ENCODE measurements at places on chromosomes 1 and 21. TPM values are rescaled to one million over a fixed set of nuclear protein-coding genes. Genes with fewer than 3 reads are reported as not detected.

The KRTAP6-3 gene
- not detected for total RNA-seq

GRCh38 chr1:28115267-28115666 is 26.9 kb upstream of the EYA3 start:
- no peak for DNase-seq
- no peak overlapping the region for H3K27ac ChIP-seq
- no peak overlapping the region for H3K4me3 ChIP-seq
- H3K27me3 ChIP-seq: no peaks in the 10 kb centered on the region
- no peaks in the 10 kb centered on the region for H3K36me3 ChIP-seq

The EFCAB7 gene
- 8.9 TPM for total RNA-seq

- H3K4me3 ChIP-seq: no peak overlapping the region
- peak overlapping the region; percentile 71 for H3K27ac ChIP-seq
- H3K4me1 ChIP-seq: peaks cover 38% of the 10 kb centered on the region
- no peak for DNase-seq
These were observed 27.3 kb upstream of the BCAR3 start for GRCh38 chr1:93708734-93709481.

DNA sequence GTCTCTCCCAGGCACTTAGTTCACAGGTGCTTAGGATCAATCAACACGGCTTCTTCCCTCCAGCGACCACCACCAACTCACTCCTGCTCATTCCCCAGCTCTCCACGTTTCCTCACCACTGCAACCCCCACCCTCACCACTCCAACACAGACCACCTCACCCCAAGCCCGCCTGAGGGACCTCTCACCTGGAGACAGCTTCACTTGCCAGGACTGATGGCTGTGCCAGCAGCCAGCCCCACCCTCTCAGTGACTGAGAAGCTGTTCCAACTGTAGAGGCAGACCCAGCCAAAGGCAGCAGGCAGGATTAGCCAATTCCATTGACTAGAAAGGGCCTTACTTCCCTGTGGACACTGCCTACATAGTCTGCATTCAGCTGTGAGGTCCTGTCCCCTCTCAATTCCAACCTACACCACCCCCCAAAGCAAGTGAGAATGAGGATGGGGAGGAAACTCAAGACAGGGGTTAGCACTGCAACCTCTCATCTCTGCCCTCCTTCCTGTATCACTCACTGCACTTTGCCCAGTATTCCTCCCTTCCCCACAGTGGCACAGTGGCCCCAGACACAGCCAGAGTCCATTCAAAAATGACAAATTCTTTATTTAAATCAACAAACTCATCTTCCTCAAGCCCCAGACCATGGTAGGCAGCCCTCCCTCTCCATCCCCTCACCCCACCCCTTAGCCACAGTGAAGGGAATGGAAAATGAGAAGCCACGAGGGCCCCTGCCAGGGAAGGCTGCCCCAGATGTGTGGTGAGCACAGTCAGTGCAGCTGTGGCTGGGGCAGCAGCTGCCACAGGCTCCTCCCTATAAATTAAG is 7.6 kb downstream of the TAGLN2 start:
- H3K36me3 ChIP-seq: peaks cover 47% of the 10 kb centered on the region
- H3K4me3 ChIP-seq: no peak overlapping the region
- H3K4me1 ChIP-seq: peaks cover 78% of the 10 kb centered on the region
- no peak for DNase-seq
- peak overlapping the region; percentile 36 for H3K27ac ChIP-seq

The LCE1D gene
- total RNA-seq: not detected

GRCh38 chr1:245437369-245438062 is 282.7 kb downstream of the KIF26B start:
- H3K27ac ChIP-seq: no peak overlapping the region
- no peaks in the 10 kb centered on the region for H3K36me3 ChIP-seq
- no peak for DNase-seq
- H3K4me1 ChIP-seq: no peaks in the 10 kb centered on the region

DNA sequence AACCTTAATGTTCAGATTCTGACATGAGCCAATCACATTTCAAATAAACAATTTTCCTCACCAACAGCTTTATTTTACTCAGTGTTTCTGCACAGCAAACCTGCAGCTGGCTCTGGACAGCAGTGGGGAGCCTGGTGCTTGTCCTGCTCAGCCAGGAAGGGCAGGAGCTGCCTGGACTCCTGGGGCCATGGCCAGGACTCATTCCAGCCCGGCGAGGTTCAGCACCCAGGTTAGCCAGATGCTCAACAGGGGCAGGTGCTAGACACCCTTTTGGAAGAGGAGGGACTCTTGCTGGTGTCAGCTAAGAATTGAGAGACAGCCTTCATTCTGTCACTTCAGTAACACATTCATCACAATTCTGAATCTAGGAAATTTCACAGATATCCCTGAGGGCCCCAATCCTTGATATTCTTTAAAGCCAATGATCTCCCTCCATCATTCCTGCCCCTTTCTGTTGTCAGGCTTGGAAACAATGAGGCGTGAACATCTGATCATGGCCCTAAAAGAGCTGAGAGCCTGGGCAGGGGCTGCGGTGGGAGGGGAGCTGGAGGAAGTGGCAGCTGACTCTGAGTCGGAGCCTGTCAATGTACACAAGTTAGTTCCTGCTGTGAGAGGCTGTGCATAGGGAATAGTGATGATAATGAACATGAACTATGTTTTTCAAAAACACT is 251.3 kb downstream of the SDCCAG8 start:
- H3K4me1 ChIP-seq: peaks cover 13% of the 10 kb centered on the region
- peaks cover 21% of the 10 kb centered on the region for H3K36me3 ChIP-seq
- no peaks in the 10 kb centered on the region for H3K27me3 ChIP-seq

- H3K27ac ChIP-seq: no peak overlapping the region
- H3K4me3 ChIP-seq: no peak overlapping the region
- no peaks in the 10 kb centered on the region for H3K36me3 ChIP-seq
- no peaks in the 10 kb centered on the region for H3K4me1 ChIP-seq
These were observed 243.2 kb upstream of the NR5A2 start for GRCh38 chr1:199784138-199784895.

- H3K4me3 ChIP-seq: no peak overlapping the region
- no peaks in the 10 kb centered on the region for H3K4me1 ChIP-seq
- H3K27ac ChIP-seq: no peak overlapping the region
- no peaks in the 10 kb centered on the region for H3K27me3 ChIP-seq
- H3K36me3 ChIP-seq: no peaks in the 10 kb centered on the region
These were observed 90.8 kb upstream of the RAB4A start for GRCh38 chr1:229180161-229180560.

DNA sequence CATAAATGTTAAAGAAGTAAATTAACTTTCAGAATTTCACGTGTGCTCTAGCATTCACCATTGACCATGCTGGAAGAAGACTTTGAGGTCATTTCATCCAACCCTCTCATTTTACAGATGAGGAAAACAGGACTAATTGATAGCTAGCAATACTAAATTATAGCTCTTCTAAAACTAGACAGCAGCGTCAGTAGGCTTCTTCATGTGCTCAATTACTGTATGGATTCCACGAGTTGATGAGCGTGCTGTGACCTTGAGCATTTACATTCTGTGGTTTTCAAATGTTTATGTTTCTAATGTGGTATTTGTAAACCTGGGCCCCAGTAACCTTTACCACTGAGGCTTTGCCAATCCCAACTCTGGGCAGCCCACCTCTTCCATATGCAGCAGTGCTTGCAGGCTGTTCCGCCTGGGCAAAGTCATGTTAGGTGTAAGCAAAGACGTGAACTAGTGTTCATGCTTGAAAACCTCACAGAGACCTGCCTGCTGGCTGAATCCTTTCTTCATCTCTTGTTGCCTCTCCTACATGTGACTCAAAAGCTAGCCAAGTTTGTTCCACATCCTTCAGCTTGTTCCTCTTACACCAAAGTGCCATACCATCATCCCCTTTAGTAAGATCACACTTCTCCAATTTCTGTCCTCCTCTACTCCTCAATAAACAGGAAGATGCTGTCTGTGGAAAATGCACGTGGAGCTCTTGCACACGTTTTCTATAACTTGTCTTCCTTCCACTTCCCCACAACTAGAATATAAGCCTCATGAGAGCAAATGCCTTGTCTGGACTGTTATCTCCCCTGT is 17.2 kb downstream of the KCNJ15 start:
- H3K27me3 ChIP-seq: no peaks in the 10 kb centered on the region
- no peaks in the 10 kb centered on the region for H3K4me1 ChIP-seq
- no peak overlapping the region for H3K27ac ChIP-seq
- no peak overlapping the region for H3K4me3 ChIP-seq
- no peaks in the 10 kb centered on the region for H3K36me3 ChIP-seq

The CAPZA1 gene
- total RNA-seq: 24.6 TPM

DNA sequence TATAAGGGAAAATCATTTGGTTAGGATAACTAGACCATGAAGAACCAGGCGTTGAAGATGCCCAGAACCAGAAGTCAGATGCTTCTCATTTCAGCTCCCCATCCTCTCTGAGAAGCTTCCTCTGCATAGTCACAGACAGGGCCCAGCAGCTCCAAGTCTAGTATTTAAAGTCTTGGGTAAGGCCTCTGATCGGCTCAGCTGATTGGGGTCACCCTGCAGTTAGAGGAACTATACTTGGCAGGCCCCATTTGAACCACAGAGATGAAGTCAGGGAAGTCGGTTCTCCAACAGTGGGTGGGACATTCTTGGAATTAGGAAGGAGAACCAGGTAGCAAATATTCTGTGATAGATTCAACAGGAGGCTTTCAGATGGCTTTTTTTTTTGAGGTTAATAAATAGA is 48.3 kb downstream of the SLC22A15 start:
- H3K27me3 ChIP-seq: no peaks in the 10 kb centered on the region
- H3K4me1 ChIP-seq: peaks cover 2% of the 10 kb centered on the region
- no peak overlapping the region for H3K27ac ChIP-seq
- H3K4me3 ChIP-seq: no peak overlapping the region
- peaks cover 13% of the 10 kb centered on the region for H3K36me3 ChIP-seq
